ENCODE measurements at places on chromosomes 12 and 14. TPM values are rescaled to one million over a fixed set of nuclear protein-coding genes. Genes with fewer than 3 reads are reported as not detected.

The ACAD10 gene
- total RNA-seq, result 30.8 TPM

The LMNTD1 gene
- total RNA-seq, result not detected

The C3AR1 gene
- total RNA-seq, result 5.4 TPM

The IL26 gene
- total RNA-seq, result 0.50 TPM

The REC8 gene
- 61.0 TPM for total RNA-seq

The RPL10L gene
- total RNA-seq, result not detected

The NEUROD4 gene
- not detected for total RNA-seq

The BBOF1 gene
- 1.7 TPM for total RNA-seq

The PRR13 gene
- total RNA-seq, result 229 TPM

The CEBPE gene
- total RNA-seq, result 0.98 TPM

The APEX1 gene
- total RNA-seq, result 144 TPM

The FLVCR2 gene
- total RNA-seq, result 6.2 TPM

The IFT43 gene
- total RNA-seq, result 4.5 TPM

The TROAP gene
- total RNA-seq, result 115 TPM

The ST8SIA1 gene
- 0.62 TPM for total RNA-seq

DNA sequence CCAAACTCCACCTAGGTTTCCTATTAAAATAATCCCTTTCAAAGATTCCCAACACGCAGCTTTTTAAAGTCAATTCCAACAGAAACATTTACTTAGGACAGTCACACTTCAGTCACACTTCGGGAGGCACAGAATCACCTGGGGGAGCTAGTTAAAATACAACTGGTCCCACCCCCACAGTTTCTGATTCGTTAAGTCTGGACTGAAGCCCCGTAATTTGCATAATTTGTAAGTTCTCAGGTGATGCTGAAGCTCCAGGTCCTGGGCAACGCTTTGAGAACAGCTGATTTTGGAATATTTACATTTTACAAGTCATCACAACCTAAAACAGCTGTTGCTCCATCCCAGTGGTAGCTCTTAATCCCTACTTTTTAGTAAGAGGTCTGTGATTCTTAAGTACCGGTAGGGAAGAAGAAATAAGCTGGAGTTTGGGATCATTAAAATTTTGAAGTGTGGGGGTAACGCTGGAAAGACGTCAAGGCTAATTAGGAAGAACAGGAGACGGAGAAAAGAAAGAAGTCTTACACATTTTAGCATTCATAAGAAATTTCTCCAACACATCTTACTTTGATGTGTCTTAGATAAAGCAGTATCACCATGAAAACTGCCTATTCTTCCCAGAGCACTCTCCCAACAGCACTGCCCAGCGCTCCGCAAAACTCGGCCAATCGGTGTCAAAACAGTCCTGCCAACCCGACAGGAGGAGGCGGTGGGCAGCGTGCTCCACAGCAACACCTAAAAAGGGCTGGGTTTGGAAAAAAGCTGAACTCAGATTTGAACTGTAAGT lies 1.1 kb downstream of the IPO8 start:
- DNase-seq, result peak; percentile 11

GRCh38 chr14:63996625-63997220 lies 143.9 kb downstream of the SYNE2 start:
- no peak for DNase-seq

DNA sequence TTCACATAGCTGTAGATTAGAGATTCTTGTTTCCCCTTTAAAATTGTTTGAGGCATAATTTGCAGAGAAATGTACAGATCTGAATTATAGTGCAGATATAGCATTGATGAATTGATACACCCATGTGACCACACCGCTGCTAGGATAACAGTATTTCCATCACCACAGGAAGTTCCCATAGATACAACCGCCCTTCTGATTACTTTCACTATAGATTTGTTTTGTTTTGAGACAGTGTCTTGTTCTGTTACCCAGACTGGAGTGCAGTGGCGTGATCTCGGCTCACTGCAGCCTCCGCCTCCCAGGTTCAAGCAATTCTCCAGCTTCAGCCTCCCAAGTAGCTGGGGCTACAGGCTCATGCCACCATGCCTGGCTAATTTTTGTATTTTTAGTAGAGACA lies 8.8 kb upstream of the ASPG start:
- DNase-seq, result peak; percentile 27

GRCh38 chr12:56629459-56630179 lies 507 bp downstream of the BAZ2A start:
- peak; percentile 44 for DNase-seq

DNA sequence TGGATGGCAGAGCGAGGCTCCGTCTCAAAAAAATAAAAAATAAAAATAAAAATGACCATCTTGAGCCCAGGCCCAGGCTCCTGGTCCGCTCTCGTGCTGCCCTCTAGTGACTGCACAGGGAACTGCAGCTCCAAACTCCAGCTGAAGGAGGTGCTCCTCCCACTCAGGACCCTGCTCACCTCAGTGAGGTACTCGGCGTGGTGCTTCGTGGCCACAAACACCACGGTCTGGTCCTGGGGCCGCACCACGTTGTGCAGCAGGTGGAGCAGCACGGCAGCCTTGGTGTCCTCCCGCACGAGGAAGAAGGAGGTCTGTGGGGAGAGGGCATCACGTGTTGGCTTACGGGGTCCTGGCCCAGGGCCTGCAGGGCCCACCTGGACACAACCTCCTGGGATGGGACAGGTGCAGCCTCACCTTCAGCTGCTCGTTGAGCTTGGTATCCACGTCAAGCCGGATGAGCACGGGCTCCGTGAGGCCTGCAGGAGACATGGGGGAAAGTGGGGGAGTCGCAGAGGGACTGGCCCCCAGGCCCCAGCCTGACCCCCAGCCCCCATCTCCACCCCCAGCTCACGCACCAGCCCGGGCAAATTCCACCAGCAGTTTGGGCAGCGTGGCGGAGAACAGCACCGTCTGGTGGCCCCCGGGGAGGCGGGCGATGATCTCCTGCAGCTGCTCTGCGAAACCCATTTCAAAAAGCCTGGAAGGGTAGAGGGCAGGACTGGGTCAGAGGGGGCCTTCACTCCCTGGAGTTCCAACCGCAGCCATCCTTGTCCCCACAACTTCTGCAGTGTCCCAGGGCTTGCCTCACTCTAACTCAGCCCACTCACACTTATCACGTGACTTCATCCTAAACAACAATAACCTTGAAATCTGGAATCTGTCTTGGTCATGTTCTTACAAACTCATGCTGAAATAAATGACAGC lies 10.6 kb downstream of the DDX54 start:
- DNase-seq, result peak; percentile 77

GRCh38 chr14:63666335-63666734 lies 24.7 kb upstream of the WDR89 start:
- DNase-seq, result no peak

GRCh38 chr12:59657266-59657665 lies 61.4 kb downstream of the SLC16A7 start:
- DNase-seq, result no peak

DNA sequence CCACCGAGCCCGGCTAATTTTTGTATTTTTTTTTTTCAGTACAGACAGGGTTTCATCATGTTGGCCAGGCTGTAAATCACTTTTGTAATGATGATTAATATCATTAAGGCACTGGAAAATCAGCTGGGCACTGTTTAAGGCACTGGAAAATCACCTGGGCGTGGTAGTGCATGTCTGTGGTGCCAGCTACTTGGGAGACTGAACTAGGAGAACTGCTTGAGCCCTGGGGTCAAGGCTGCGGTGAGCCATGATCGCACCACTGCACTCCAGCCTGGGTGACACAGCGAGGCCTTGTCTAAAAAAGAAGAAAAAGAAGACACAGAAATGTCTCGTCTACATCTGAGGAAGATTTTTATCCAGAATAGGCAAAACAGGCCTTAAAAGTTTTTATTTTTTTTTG lies 12.7 kb downstream of the SLC11A2 start:
- no peak for DNase-seq

- DNase-seq, result peak; percentile 69
These were observed 25.8 kb upstream of the STRAP start for GRCh38 chr12:15856097-15856982.

- DNase-seq, result peak; percentile 57
These were observed 8.9 kb downstream of the AJUBA start for GRCh38 chr14:22973217-22974032.

GRCh38 chr12:26987634-26988424 lies 26.4 kb downstream of the TM7SF3 start:
- DNase-seq, result no peak

DNA sequence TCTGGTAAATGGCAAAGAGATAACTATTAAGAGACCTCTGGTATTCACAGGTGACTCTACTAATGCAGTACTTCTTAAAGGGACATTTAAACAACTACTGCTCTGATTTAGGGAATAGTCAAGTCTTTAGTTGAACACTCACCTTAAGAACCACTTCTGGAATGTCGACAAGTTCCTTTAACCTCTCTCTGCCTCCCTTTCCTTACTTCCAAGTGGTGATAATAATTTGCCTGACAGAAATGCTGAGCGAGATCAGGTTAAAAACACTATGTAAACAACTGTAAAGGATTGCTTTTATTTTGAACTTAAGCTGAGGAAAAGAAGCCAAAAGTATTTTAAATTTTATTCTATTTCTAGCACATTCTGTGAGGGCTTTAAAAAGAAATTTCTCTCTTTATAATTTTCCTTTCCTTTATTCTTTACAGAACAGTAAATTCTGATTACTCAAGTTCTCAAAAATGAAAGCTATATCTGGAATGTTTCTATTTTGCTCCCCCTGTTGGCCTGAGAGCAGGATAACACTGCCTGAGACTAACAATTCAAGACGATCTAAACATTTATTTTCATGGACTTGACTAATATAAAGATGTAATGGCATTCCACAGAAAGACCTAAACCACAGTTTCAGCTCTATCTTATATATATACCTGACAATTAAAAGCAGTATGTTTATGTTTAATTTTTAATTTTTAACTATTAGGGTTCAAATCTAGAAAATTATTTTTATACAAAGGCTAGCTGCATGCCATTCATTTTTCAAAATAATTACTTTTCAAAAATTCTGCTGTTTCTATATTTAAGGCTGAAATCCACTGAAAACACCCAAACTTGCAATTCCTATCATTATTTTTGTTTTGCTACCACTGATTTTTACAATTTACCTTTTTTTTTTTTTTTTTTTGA lies 29.2 kb downstream of the ZCCHC8 start:
- DNase-seq, result peak; percentile 53

GRCh38 chr12:7749442-7749841 lies 2.3 kb upstream of the CLEC4C start:
- no peak for DNase-seq

DNA sequence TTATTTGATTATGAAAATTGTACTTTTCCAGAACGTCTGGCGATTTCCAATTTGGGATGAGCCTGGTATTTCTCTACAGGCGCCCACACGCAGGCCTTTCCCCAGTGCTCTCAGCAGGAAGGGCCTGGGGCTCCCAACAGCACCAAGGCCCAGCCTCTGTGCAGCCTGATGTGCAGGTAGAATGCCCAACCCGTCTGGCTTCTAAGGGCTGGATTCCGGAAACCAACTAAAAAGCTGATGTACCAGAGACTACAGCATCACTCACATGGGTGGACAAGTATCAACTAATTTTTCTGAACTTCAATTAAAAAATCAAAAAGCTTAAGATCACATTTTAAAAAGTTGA lies 25.8 kb downstream of the CDC42BPB start:
- no peak for DNase-seq

GRCh38 chr12:56338308-56339157 lies at the start of gene IL23A:
Gene IL23A, plus strand, starts transcription at chr12:56338884. Its CDS starts 161 bp downstream, at chr12:56339045.
- peak; percentile 83 for DNase-seq

GRCh38 chr12:123078120-123078465 lies 72.8 kb downstream of the PITPNM2 start:
- no peak for DNase-seq

DNA sequence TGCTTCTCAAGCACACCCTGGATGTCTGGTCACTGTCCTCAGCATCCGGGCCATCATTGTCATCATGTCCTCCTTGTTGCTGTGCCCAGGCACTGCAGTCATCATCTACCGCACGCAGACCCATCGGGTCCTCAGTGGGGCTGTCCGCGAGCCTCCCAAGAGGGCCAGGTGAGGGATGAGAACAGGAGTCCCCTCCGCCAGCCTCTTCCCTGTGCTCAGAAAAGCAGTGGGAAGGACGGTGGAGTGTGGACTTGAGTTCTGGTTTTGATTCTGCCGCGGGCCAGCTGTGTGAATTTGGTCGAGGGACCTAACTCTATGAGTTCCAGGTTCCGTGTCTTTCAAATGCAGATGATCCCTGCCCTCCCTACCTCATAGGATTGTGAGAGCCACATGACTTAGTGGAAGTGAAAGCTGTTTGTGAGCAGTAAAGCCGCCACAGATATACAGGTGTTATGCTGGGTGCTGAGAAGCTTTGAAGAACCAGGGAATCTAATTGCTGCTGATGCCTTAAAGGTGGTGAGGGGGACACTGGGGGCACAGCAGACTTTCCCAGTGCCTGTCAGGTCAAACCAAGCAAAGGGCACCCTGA lies 122.9 kb upstream of the RAP1B start:
- DNase-seq, result peak; percentile 21

DNA sequence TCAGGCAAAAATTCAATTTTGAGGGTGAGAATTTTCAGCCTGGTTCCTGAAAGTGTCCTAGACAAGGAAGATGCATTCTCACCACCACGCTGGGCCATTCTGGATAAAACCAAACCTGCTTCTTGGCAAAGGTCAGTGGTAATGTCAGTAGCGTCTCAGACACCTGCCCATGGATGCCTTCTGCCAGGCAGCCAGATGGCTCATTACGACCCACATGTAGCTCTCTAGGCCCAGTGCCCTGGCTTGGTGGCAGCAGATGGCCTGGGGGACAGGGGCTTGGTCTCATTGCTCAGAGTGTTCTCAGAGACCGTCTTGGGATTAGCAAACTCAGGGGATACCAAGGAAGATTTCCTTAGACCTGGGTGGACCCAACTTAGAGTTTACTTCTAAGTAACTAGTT lies 105.1 kb downstream of the ARF6 start:
- DNase-seq, result no peak

GRCh38 chr14:104844306-104845032 lies 20.6 kb upstream of the CEP170B start:
- DNase-seq, result no peak

DNA sequence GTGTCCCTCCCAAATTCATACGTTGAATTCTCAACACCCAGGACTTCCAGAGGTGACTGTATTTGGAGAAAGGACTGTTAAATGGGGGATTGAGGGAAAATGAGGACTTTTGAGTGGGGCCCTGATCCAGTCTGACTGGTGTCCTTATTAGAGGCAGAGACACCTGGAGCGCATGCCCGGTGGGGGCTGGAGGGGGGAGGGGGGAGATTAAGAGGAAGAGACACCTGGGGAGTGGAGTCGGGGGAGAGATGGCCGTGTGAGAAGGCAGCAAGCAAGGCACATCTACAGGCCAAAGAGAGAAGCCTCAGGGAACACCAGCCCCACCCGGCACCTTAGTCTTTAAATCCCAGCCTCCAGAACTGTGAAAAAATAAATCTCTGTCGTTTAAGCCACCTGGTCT lies 209.7 kb downstream of the SLC41A2 start:
- no peak for DNase-seq

GRCh38 chr14:37138898-37139297 lies 33.5 kb downstream of the SLC25A21 start:
- DNase-seq, result no peak

GRCh38 chr14:93891756-93892504 lies 35.2 kb upstream of the FAM181A start:
- DNase-seq, result no peak

GRCh38 chr12:21987755-21988154 lies 46.5 kb upstream of the ABCC9 start:
- no peak for DNase-seq
